ENCODE measurements at places on chromosomes 12 and 14.

GRCh38 chr12:16303939-16304338 lies 26.5 kb upstream of the SLC15A5 start:
- DNase-seq, result no peak

- DNase-seq, result no peak
Measured at GRCh38 chr14:92690171-92691011, 58.0 kb downstream of the LGMN start.

DNA sequence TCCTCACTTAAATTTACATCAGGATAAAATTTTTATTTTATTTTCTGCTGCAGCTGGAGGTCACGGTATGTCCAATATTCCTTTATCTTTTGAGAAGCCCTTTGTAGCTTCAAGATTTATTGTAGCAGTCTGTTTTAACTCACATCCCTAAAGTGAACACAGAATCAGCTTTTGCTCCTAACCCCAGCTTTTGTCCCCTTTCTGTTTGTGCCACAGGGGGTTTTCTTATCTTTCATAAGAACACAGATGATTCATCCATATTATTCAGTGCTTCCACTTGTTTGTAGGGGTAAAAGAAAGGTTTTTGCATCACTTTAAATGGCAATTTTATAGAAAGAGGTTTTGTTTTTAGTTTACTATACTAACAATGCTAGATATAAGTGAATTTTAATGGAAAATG lies 21.8 kb upstream of the PIK3C2G start:
- DNase-seq, result no peak

GRCh38 chr12:66331016-66331415 lies 28.7 kb downstream of the HELB start:
- DNase-seq, result no peak

DNA sequence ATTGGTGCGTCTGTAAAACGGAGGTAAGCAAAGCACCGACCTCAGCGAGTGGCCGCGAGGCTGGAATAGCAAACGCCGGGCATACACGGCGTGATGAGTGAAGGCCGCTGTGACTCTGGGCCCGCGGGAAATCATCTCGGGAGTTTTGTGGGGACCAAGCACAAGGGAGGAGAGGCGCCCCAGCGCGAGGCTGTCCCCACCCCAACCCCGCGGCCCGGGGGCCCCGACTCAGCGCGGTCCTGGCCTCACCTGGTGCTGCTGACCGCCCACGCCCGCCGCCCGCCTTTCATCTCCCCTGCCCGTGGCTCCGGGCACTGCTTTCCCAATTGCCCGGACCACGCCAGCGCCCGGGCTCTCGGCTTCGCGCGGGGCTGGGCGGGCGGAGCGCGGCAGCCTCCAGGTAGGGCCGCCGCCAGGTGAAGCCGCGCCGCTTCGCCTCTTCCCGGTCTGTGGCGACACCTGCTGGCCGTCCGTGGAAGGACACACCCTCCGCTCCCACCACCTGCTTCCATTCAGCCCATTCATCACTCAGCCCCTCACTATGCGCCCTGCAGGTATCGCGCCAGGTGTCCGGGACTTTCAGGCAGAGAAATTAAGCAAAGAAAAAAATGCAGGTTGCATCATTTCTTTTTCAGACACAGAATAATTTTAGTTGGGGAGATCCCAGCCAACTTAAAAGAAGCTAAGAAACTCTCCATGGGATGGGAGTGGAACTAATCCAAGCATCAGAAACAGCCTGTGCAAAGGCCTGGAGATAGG lies 360.4 kb downstream of the MED13L start:
- peak; percentile 47 for DNase-seq

- no peak for DNase-seq
Measured at GRCh38 chr12:39467432-39467870, 24.5 kb upstream of the KIF21A start.

- DNase-seq, result no peak
Measured at GRCh38 chr14:92652413-92653151, 95.8 kb downstream of the LGMN start.

- DNase-seq, result no peak
Measured at GRCh38 chr14:95320955-95321600, 1.4 kb upstream of the CLMN start.

GRCh38 chr12:120739821-120740613 lies 14.4 kb downstream of the ACADS start:
- no peak for DNase-seq

DNA sequence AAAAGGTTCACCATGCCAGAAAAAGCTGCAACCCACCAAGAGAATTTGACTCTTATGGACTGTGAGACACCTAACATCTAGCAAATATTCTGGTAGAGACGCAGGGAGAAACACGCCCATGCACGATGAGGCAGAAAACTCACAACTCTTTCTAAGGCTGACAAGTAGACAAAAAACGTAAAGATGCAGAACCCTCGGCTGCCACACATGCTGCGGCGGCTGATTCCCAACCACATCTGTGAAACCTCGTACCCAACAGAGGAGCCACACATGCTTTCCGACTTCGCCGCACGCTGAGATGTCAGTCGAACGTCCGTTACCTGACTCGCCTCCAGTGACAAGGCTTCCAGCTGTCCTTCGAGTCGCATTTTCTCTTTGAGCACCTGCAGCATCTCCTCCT lies 21.8 kb downstream of the GOLGA3 start:
- DNase-seq, result no peak

- no peak for DNase-seq
Measured at GRCh38 chr14:24177891-24178290, 6.0 kb downstream of the REC8 start.

GRCh38 chr12:40335991-40336390 lies 111.2 kb downstream of the LRRK2 start:
- DNase-seq, result no peak

DNA sequence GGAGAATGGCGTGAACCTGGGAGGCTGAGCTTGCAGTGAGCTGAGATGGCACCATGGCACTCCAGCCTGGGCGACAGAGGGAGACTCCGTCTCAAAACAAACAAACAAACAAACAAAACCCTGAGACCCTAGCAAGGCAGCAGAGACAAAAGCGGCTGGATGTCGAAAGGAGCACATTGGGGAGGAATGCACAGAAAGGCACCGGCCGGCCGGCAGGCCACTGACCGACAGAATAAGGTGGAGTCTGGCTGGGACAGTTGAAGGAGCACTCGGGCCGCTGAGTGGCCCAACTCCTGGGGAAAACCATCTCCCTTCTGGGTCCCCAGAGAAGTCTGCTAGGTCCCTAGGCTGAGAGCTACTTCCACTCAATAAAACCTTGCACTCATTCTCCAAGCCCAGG lies 256.2 kb downstream of the KIF21A start:
- DNase-seq, result no peak

DNA sequence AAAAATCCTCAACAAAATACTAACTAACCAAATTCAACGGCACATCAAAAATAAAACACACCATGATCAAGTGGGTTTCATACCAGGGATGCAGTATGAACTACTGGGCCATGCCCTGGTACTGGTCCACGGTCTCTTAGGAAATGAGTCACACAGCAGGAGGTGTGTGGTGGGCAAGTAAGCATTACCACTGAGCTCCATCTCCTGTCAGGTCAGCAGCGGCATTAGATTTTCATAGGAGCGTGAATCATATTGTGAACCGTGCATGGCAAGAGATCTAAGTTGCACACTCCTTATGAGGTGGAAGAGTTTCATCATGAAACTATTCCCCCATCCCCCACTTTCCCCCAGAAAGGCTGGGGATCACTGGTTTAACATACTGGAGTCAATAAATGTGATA lies 6.7 kb upstream of the LGR5 start:
- DNase-seq, result no peak

GRCh38 chr12:89051065-89051677 lies 301.1 kb downstream of the DUSP6 start:
- DNase-seq, result peak; percentile 31

DNA sequence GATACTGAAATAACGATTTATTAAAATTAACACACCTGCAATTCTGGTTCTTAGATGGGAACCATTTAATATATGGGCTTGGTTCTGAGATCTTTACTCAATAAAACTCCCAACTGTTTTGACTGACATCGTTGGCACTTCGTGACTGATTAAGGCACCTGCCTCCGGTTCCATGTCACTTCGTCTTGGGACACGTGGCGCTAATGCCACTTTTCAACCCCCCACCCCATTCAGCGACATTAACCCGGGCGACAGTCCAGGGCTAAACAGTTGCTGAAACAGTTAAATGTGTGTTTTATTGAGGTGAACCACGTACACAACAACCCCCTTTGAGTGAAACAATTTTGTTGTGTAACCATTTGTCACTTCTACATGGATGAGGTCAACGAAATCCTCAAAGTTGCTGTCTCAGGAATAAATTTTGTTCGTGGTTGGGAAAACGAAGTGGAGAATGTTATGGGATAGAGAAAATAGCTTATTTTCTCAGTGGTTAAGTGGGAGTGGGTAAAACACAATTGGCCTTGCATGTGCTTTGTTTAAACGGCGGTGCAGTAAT lies 9.9 kb upstream of the SLC38A2 start:
- DNase-seq, result no peak

DNA sequence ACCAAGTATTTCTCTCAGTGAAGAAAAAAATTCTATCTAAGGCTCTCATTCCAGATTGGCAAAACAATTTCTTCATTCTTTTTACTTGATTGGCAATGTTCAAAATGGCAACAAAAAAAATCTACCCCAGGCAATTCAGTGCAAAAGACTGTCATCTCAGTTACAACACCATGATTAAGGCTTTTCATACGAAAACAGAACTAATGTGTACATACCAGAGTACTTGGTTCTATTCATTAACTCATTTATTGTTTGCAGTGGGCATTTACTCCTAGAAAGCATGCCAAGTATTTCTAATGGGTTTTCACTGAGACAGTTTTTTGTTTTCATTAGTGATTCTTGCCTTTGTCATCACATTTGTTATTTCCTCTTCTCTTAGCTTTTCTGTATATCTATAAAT lies 33.0 kb downstream of the DBX2 start:
- no peak for DNase-seq

- no peak for DNase-seq
Measured at GRCh38 chr12:106506691-106507090, 76.1 kb upstream of the RFX4 start.

- no peak for DNase-seq
Measured at GRCh38 chr12:128951448-128951847, 98.2 kb downstream of the GLT1D1 start.

DNA sequence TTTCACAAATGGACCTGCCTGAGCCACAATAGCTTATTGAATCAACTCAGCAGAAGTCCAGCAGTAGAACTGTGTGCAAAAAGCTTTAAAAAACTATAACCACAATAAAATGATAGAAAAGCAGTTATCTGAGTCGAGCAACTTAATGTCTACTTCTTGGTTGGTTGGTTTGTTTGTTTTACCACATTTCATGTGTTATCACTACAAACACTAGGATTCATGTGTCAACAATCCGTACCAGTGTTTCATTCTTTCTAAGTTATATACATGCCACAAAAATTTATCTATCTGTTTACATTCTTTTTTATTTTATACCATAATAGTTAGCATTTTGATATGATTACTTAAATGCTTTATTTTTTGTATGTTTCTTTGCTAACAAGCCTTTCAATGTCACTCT lies 339.0 kb downstream of the KCNH5 start:
- DNase-seq, result no peak

- peak; percentile 93 for DNase-seq
Measured at GRCh38 chr12:111437816-111438454, 32.2 kb downstream of the SH2B3 start.

GRCh38 chr12:32843528-32844095 lies 53.0 kb downstream of the PKP2 start:
- no peak for DNase-seq

- no peak for DNase-seq
Measured at GRCh38 chr12:117350140-117350539, 11.3 kb downstream of the NOS1 start.

DNA sequence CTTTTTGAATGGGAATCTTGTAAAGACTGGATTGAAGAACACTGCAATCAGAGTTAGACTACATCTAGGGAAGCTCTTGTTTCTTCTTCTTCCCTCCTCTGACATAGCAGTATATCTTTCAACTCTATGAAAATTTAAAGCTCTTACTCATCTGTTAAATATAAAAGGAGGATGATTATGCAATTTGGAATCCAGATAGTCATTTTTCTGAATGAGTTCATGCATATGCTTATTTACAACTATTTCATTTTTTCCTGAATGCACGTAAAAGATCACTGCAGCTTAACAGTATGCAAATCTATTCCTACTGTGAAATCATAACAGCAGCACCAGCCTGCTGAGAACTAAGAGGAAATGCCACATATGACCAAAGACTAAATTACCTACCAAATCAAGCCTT lies 133.5 kb upstream of the TMCC3 start:
- no peak for DNase-seq

DNA sequence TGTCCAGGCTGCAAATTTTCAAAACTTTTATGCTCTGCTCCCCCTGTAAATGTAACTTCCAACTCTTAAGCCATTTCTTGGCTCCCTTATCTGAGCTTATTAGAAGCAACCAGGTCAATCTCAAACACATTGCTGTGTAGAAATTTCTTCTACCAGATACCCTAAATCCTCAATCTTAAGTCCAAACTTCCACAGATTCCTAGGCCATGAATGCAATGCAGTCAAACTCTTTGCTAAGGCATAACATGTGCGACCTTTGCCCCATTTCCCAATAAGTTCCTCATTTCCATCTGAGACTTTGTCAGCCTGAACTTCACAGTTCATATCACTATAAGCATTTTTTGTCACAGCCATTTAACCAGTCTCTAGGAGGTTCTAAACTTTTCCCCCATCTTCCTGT lies 64.5 kb downstream of the TMTC3 start:
- DNase-seq, result no peak

DNA sequence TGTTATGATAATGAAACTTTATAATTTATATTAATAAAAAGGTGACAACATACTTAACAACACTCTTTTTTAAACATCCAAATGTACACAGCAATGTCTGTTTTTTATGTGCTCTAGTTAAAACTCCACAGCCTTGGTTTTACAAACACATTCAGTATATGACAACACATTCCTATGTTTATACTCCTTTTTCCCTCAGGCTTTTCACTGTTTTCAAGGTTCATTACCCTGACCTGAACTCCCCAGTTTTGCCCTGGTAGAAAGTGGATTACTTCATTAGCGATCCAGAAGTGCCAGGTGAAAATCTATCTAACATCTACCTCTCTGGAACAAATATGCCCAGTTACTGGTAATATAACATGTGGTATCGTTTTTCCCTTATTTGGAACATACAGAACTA lies 340.2 kb upstream of the DDHD1 start:
- no peak for DNase-seq
